ENCODE measurements at places on chromosomes 5 and 9.

DNA sequence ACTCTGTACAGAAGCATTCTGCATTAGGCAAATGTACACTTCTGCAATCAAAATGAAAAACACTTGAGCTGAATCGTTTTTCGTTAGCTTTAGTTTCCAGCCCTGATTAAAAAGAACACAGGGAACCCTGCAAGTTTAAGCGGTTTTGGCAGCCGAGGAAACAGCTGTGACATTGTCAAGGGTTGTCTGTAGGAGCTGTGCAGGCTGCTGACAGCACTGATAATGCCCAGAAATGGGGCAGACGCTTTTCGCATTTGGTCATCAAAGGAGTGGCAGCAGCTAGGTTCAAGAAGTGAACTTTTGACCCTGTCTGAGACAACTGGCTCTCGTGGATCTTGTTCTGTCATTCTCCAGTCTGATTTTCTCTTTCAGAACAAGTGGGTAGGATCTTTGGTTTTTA lies 165.6 kb upstream of the CCDC152 start:
- no peak for DNase-seq

GRCh38 chr5:14783691-14784090 lies 87.9 kb downstream of the ANKH start:
- DNase-seq: no peak

- no peak for DNase-seq
These were observed 1186.6 kb upstream of the SEMA6A start for GRCh38 chr5:117761186-117761585.

DNA sequence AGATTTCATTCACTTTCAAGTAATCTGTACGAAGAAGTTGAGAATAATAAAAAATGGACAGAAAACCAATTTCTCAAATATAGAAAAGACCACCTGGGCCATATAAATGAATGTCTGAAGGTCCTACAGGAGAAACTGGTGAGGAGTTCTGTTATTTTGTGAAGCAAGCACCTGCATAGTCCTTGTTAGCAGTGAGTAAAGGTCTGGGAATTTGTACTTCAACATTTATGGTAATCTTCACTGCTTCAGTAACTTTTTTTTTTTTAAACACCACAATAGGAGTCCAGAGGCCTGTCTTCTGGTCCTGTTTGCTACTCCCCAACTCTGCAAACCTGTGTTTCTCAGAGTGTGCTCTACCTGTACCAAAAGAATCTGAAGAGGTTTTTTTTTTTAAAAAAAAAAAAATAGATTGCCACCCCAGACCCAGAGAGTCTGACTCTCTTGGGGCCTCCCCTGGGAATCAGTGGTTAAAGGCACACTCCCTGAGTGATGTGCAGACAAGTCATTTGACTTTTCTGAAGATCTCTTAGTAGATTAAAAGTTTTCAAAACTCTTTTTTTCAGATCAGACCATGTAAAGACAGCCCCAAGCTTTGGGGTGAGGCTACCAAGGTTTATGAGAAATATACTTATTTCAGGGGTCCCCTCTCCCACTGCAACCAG lies 55.5 kb downstream of the FAM81B start:
- DNase-seq: no peak

DNA sequence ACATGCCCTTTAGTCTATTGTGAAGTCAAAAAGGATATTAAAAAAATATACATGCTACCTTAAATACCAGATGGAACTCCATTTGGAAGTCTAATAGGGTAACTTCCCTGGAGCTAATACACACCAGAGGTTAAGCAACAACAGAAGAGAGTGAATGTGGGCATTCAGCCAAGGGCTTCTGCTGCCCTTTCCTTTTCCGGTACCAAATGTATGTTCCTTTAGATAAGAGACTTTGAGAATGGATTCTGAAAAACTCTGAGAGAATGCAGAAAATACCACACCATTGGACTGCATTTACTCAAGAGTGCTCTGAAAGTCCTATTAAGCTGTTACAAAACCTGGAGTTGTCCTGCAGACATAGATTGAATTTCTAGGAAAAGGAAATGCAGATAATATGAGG lies 23.8 kb upstream of the TRPM3 start:
- no peak for DNase-seq

- DNase-seq: no peak
These were observed 66.8 kb downstream of the MEF2C start for GRCh38 chr5:88816195-88816594.

DNA sequence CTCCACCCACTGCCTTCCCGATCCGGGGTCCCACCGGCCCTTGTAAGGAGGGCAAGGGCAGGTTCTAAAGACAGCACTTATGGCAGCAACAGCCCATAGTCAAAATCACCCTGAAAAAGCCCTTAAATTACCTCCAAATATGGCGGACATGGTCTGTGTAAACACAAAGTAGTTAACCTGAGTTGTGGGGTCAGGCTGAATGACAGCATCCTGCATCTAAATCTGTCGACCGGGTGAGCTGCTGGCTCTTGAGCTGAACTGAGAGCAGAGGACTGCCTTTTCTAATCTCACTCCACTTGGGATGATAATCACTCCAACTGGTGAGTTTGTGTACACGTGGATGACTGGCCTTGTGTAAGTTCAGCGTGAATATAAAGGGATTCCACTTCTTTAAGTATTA lies 249.6 kb downstream of the DENND1A start:
- DNase-seq: no peak

- DNase-seq: no peak
These were observed 77.7 kb upstream of the GNA14 start for GRCh38 chr9:77725820-77726219.
